ENCODE measurements at places on chromosomes 4 and X. TPM values are rescaled to one million over a fixed set of nuclear protein-coding genes. Genes with fewer than 3 reads are reported as not detected.

GRCh38 chrX:138058931-138059330 is 493.0 kb downstream of the ZIC3 start:
- no peak for DNase-seq
- H3K36me3 ChIP-seq: no peaks in the 10 kb centered on the region
- no peak overlapping the region for H3K4me3 ChIP-seq
- H3K27me3 ChIP-seq: no peaks in the 10 kb centered on the region

DNA sequence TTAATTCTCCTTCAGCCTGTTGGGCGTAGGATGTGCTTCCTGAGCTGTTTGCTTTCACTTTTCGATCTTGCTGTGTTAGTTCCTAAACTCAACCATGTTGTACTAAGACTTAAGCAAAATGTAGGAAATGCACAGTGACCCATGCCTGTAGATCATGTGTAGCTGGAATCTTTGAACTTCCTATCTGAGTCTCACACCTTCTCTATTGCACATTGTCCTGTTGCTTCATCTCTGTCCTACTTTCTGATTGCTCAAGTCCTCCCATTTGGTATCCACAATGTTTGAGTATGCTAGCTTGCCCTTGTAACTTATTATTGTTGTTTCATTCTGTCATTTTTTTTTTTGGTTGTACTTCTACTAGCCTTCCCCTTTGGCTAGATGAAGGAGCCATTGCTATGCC is 239.6 kb downstream of the PPP1R2C start:
- no peaks in the 10 kb centered on the region for H3K4me1 ChIP-seq
- no peak overlapping the region for H3K27ac ChIP-seq
- no peak for DNase-seq

- H3K4me3 ChIP-seq: peak overlapping the region; percentile 21
- no peaks in the 10 kb centered on the region for H3K27me3 ChIP-seq
- peak overlapping the region; percentile 78 for H3K27ac ChIP-seq
- peaks cover 13% of the 10 kb centered on the region for H3K4me1 ChIP-seq
- H3K36me3 ChIP-seq: no peaks in the 10 kb centered on the region
Observed at GRCh38 chrX:40933706-40934425, 151.4 kb upstream of the USP9X start.

DNA sequence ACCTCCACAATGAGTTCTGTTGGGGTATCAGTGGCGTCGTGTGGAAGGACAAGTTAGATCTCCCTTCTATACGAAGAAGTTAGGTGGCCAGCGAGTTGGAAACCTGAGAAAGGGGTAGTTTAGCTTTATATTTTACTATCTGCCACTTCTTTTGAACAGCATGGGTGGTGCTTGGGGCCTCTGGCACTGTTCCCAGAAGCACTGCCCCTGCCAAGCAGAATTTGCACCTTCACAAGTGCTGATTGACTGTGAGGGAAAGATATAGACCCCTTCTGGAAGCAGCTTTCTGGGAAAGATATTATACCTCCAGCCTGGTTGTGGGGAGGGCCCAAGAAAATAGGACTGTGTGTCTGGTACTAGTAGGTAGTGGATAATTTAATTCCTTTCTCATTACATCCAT is 246.9 kb downstream of the FBXO8 start:
- no peak for DNase-seq
- no peak overlapping the region for H3K27ac ChIP-seq
- H3K4me1 ChIP-seq: no peaks in the 10 kb centered on the region
- no peak overlapping the region for H3K4me3 ChIP-seq
- H3K27me3 ChIP-seq: no peaks in the 10 kb centered on the region
- H3K36me3 ChIP-seq: no peaks in the 10 kb centered on the region

DNA sequence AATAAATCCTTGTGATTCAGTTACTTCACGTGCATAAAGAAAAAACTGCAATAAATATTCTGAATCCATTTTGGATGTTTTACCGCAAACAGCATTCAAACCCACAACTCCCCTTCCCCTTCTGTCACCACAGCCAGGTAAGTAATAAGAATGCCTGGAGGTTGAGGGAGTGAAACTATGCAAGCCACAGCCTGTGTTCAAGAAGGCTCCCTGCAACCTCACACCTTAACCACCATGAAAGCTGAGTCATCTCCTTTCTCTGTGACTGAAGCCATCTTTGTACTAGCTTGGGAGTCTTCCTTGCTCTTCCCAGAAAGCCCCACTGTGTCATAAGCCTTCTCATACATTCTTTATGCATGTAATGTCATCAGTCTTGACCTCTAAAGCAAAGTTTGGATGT is 297.0 kb upstream of the PUDP start:
- no peaks in the 10 kb centered on the region for H3K27me3 ChIP-seq
- no peak overlapping the region for H3K27ac ChIP-seq
- no peak overlapping the region for H3K4me3 ChIP-seq

GRCh38 chr4:146340798-146341197 is 126.5 kb downstream of the REELD1 start:
- H3K4me3 ChIP-seq: no peak overlapping the region
- H3K27ac ChIP-seq: no peak overlapping the region
- DNase-seq: no peak
- no peaks in the 10 kb centered on the region for H3K36me3 ChIP-seq

- H3K27me3 ChIP-seq: no peaks in the 10 kb centered on the region
- H3K27ac ChIP-seq: no peak overlapping the region
- no peaks in the 10 kb centered on the region for H3K36me3 ChIP-seq
- H3K4me1 ChIP-seq: no peaks in the 10 kb centered on the region
Observed at GRCh38 chrX:129452523-129452922, 70.8 kb downstream of the SMARCA1 start.

MSANTD1 gene
- total RNA-seq: 0.09 TPM

VCX3A gene
- 7.6 TPM for total RNA-seq

GYPE gene
- 36.0 TPM for total RNA-seq
